ENCODE measurements at places on chromosomes 3 and 15.

DNA sequence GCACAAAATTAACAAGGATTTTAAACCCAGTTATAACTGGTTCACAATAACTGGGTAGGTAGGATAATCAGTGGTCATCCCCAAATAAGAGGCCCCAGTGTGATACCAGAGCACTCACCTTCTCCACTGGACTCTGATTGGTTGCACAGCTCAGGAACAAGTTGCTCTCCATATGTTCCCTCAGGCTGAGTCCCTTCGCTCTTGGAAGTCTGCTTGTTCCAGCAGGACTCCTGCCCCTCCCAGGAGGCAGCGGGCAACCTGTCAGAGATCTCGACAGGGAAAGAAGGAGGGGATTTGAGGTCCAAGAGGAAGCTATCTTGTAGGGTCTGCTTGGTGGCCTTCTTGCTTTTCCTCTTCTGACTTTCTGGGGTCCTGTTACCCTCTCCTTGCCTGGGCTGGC lies 51.6 kb upstream of the HEG1 start:
- DNase-seq, result no peak

DNA sequence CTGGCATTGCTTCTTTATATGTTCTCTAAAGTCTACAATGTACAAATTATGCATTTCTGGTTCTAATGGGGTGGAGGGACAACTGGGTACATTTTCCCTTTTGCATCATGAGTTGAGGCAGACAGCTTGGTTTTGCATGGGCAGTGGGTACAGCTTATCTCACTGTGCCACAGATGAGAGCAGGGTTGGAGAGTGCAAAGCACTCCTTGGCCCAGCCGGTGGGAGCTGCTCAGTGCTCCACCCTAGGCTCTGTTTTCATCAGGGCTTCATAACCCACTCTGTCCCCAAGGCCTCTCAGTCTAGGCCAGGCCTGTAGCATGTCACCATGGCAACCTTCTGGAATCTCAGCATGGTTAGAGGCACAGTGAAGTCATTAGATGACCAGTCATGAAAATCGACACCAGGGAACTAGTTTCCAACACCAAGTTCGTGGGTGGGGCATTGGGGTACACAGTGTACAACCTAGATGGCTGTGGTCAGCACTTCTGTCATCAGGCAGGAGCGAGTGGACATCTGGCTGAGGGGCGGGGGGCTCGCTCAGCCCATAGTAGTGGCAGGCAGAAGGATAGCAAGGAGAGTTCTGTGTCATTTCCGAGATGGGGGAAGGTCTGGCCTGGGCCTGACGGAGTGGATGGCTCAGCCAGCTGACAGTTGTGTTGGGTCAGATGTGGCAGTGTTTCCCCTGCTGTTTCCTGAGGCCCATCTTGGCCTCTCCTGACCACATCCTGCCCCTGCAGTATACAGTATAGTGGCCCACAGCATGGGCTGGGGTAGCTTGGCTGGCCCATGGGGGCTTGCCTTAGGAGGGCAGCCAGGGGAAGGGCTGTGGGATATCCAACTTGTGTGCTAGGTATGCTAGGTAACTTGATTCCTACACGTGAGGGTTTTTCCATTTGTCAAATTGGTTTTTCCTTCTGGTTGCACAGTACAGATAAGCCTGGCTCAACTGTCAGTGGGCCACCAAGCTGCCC lies 75.7 kb upstream of the PRR23C start:
- DNase-seq, result no peak

DNA sequence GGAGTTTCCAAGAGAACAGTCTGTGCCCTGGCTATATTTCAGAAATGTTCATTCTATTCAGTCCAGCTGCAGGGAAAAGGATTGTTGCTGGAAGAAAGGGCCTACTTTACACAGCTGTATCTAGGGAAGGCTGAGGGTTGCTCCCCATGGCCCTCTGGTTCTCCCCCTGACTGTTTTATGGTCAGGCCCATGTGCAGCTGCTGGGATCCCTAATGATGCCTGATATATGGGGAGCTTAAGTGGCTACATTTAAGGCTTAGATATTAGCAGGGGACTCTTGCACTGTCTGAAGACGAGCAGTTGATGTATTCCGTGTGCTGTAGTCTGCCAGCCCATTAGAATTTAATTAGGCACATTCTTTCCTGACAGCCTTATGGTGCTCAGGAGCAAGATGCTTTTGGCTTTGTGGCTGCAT lies 72.0 kb downstream of the FAM43A start:
- no peak for DNase-seq

DNA sequence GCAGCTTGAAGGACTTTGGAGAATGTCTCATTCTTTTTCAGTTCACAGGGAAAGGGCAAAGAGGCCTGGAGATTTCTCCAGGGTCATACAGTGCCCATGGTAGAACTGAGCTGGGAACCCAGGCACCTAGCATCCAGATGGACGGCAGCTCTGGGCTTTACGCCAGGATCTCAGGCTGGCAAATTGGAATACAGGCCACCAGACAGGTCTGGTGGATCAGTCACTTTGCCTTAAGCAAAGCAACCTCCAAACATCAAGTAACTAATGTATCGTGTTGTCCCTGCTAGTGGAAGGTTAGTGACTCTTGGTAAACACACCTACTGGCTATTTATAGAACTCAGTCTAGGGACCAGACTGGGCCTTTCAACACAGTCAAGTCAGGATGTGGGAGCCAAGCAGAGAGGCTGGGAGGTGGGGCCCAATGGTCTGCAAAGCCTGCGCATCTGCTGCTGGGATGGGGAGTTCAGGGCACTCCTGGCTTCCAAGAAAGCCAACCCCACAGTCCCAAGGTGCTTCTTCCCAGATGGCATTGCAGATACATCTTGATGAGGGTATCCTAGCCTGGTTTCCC lies 30.2 kb downstream of the RPLP1 start:
- no peak for DNase-seq

GRCh38 chr3:13951184-13951583 lies 71.3 kb upstream of the WNT7A start:
- DNase-seq, result no peak

GRCh38 chr3:183288117-183288516 lies 35.1 kb downstream of the B3GNT5 start:
- DNase-seq, result no peak

- no peak for DNase-seq
These were observed 102.2 kb downstream of the ABI3BP start for GRCh38 chr3:100891033-100891432.

DNA sequence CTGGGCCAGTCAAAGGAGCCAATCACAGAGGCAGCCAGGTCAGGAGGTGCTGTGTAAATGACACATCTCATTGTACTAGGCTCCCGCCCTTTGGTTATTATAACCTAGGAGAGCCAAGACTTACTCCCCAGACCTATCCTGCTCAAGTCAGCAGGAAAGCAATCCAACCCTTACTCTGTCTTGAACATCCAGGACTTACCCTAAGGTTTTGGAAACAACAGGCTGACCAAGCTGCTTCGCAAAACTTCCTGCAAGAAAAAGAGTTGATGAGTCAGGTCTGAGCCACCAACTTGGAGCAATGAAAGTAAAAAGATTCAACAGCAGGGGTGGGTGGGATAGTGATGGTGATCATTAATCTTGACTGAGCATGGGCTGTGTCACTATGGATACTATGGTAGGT lies 144.4 kb downstream of the MYLK start:
- no peak for DNase-seq

DNA sequence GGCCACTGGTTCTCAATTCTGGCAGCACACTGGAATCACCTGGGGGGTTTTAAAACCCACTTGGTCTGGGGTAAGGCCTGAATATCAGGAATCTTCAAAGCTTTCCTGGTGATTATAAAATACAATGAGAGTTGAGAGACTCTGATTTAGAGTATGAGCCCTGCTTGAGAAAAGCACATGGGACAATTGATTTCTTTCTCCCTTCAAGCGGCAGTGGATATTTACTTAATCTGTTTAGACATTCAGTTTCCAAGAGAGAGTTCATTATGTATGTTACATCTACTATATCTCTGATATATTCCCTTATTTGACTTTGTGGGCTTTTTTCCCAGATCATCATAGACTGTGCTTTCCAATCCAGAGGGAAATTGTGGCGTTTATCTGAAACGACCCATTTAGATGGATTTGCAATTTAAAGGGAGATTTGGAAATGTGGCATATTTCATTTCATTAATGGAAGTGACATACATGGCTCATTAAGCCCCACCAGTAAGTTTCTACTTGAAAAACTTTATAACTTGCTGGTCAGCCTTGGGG lies 171.2 kb upstream of the PFN2 start:
- DNase-seq, result no peak
